ENCODE measurements at places on chromosomes 5 and 9. TPM values are rescaled to one million over a fixed set of nuclear protein-coding genes. Genes with fewer than 3 reads are reported as not detected.

Gene SUSD3
- 2.6 TPM for total RNA-seq

Gene NIPAL4
- 0.39 TPM for total RNA-seq

Gene EPB41L4A
- total RNA-seq, result 31.3 TPM

Gene ADAMTS6
- 6.3 TPM for total RNA-seq

Gene FAM153A
- total RNA-seq, result 1.1 TPM

Gene ADGRD2
- total RNA-seq, result not detected

Gene SPINK4
- total RNA-seq, result not detected

Gene TXNDC8
- total RNA-seq, result not detected

Gene ABLIM3
- 33.2 TPM for total RNA-seq

Gene LHX2
- not detected for total RNA-seq

Gene TRAF1
- total RNA-seq, result 4.4 TPM

Gene PIP5K1B
- total RNA-seq, result 24.8 TPM

Gene ANKRD31
- total RNA-seq, result 0.09 TPM

Gene DNAH5
- total RNA-seq, result 3.5 TPM

Gene FOXD4L3
- total RNA-seq, result not detected

Gene KLHL9
- 23.4 TPM for total RNA-seq

Gene PCDHGB7
- total RNA-seq, result 12.9 TPM

Gene ERBIN
- total RNA-seq, result 73.1 TPM

Gene GMCL2
- not detected for total RNA-seq

Gene CDX1
- total RNA-seq, result not detected

Gene LHX3
- not detected for total RNA-seq

Gene BTNL3
- 0.42 TPM for total RNA-seq

Gene PLK2
- 53.6 TPM for total RNA-seq

Gene IER5L
- total RNA-seq, result 21.4 TPM

Gene ANKRD20A1
- total RNA-seq, result 2.2 TPM

Gene NXNL2
- total RNA-seq, result not detected

Gene ADGRV1
- total RNA-seq, result 35.4 TPM

Gene SCGB3A2
- total RNA-seq, result 108 TPM

Gene PRLR
- 2.4 TPM for total RNA-seq

Gene ERP44
- 32.2 TPM for total RNA-seq

Gene KCTD16
- 0.60 TPM for total RNA-seq

Gene ELOVL7
- total RNA-seq, result 10.9 TPM

Gene PCDHB10
- 1.5 TPM for total RNA-seq

Gene LRRC19
- total RNA-seq, result not detected

Gene FBXO38
- total RNA-seq, result 72.9 TPM

Gene UHRF2
- total RNA-seq, result 32.7 TPM

Gene GFI1B
- total RNA-seq, result 0.90 TPM

Gene SPINK13
- not detected for total RNA-seq

Gene GCNT4
- total RNA-seq, result 3.6 TPM

Gene SPRY4
- 28.9 TPM for total RNA-seq

Gene TAF11L11
- not detected for total RNA-seq

Gene SHROOM1
- total RNA-seq, result 20.6 TPM

Gene PFN3
- total RNA-seq, result not detected

Gene FRMD3
- 3.7 TPM for total RNA-seq

Gene SNCAIP
- 2.1 TPM for total RNA-seq

Gene CD72
- 3.4 TPM for total RNA-seq

Gene EMB
- 46.9 TPM for total RNA-seq

Gene IL3
- not detected for total RNA-seq

Gene INSL4
- total RNA-seq, result not detected

Gene AK8
- 0.55 TPM for total RNA-seq

Gene FOXD4L6
- not detected for total RNA-seq

Measured in left lung (tissue), 14 donors.